ENCODE measurements at places on chromosomes 5 and 9. TPM values are rescaled to one million over a fixed set of nuclear protein-coding genes. Genes with fewer than 3 reads are reported as not detected.

Gene LCN6
- not detected for total RNA-seq

Gene SLC2A6
- 15.0 TPM for total RNA-seq

Gene FAM221B
- total RNA-seq = not detected

Gene TPRN
- total RNA-seq = 9.0 TPM

Gene FBP1
- 4.9 TPM for total RNA-seq

Gene NUTM2G
- not detected for total RNA-seq

Gene PCDH1
- total RNA-seq = 5.9 TPM

Gene ABO
- total RNA-seq = 0.69 TPM

Gene REEP2
- not detected for total RNA-seq

- DNase-seq = no peak
Measured at GRCh38 chr5:1642221-1642620, 118.5 kb upstream of the LPCAT1 start.

DNA sequence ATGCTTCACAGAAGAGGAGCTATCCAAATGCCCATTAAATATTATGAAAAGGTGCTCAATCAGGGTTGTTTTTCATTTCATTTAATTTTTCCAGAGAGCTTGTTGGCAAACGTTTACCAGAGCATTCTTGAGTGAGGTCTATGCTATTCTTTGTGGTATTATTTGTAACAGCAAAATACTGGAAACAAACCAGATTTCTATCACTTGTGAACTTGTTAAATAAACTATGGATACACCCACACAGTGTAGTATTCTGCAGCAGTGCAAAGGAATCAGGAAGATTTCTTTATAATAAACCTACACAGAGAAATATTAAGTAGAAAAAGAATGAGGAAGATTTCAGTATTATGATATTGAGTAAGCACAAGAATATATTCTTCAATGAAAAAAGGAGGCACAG lies 15.0 kb upstream of the SLC1A1 start:
- no peak for DNase-seq

DNA sequence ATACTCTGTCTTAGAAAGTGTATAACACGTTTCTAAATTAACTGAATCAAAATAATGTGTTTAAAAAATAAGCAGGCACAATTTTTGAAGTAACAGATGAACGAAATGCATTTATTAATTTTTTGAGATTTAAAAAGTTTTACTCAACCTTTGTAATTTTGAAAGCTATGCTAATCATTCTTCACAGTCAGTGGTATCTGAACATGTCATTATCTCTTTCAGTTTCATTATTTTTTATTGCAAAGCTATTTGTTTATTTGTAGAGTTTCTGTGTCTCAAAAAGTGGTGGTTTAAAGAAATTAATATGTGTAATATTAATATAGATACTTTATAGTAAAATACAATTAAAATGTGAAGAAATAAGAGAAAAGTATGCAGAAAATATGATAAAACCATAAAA lies 11.2 kb downstream of the CHSY3 start:
- no peak for DNase-seq

DNA sequence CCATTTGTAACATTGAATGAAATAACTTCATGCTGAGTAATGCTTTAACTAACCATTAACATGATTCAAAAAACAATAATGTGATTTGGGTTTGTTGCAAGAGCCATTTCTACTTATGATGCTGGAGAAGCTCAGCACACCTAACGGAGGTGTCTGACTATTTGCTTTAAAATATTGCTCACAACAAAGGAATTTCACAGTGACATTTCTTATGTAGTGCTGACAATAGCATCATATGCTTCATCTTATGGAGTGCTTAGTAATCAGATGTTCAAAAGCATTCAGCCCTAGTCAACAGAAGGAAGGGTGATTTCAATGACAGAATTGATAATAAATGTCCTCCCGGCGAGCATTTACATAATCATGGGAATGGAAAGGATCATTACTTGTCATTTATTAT lies 1003.3 kb upstream of the COX7C start:
- DNase-seq = no peak

- no peak for DNase-seq
Measured at GRCh38 chr5:72351376-72351775, 31.2 kb downstream of the PTCD2 start.

DNA sequence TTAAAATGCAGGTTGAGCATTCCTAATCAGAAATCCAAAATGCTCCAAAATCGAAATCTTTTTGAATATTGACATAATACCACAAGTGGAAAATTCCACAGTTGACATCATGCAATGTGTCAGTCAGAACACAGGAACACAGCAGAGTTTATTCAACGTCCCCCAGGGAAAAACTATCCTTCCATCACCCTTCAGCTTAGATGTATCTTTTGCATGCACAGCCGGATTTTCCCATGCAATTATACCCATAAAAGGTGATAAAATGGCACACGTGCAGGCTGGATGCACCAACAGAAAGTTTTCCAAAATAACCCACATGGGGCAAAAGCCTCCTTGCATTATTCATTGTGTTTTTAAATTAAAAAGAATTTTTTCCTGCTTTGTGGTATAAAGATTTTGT lies 71.2 kb downstream of the RAB24 start:
- no peak for DNase-seq

- DNase-seq = no peak
Measured at GRCh38 chr5:165565911-165566310, 2060.5 kb downstream of the MAT2B start.

DNA sequence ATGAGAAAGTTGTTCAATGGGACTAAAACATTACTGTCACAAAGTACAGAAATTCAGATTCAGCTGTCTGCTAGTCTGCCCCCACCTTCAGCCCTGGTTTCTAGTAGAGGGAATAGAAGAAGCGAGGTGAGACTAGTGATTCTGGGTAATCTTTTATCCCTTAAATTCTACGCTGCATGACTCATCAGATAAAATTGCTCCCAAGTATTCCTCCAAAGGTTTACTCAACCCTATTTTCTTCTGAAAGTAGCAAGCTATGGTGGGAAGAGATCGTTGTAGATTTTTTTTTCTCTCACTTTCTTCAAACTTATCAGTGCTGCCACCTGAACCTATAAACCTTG lies 318.9 kb upstream of the RIOK2 start:
- no peak for DNase-seq

DNA sequence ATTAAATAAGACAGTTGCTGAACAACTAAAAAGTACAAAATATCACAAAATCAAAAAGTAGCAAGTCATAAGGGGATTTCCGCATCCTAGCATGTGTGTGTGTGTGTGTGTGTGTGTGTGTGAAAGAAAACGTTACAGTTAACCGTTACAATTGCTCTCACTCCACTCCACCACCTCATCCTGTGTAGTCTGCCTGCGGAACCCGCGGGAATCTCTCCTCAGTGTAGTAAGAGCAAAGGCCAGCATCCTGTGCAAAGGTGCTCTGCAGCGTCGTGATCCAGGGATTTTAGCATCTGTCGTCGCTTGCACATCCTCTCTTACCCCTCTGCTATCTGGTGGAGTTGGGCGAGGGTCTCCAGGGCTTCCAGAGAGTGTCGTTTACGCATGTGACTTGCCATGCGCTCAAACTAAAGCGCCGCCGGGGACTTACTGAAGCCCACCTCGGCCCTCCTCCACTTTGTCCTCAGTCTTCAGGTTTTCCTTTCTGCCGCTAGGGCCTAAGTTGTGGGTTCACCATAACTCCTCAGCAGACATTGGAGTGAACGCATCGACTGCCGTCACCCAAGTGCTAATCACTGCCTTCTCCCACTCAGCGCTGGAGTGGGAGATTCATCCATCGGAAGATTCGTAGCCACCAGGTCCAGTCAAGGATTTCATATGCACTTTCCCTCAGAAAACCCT lies 3.9 kb downstream of the CDKN2B start:
- no peak for DNase-seq

DNA sequence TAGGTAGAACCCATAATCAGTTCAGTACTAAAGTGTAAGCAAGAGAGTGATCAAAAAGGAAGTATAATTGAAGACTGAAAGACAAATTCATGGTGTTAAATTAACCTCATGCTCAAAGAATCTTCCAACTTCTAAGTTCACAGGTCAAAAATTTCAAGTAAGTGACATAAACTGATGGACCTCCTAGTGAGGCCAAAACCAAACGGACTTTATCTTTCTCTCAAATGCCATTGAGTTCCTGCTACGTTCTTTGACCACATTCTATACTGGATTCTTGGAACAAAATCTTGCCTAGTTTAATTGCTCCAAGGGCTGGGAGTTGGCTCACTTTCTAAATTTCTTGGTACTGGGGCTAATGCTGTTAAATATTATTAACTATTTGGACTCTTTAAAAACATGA lies 794.9 kb downstream of the TLE4 start:
- DNase-seq = no peak

DNA sequence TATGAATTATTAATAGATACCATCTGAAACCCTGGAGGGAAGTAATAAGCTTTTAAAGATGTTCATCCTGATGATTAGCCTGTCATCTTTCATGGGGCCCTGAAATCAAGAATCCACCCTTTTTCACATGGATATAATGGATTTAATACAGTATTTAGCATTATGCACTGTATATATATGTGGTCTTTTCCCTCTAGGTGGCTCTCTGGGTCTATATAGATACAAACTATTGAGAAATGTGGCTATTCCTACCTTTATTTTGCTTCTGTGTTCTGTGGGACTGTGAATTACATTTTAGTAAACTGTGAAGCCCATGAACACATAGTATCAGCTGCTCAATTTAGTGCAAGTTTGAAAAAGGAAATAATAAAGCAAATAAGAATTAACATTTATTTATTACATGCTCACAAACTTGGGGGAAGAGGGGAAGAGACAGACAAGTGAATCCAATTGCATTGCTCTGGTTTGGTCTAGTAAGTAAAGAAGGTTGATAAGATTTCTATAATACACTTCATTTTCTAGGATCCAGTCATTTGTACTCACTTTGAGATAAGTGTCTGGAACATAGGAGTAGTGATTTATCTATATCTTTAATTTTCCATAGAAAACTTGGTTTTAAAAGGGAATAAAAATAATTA lies 112.2 kb downstream of the SCAMP1 start:
- no peak for DNase-seq

DNA sequence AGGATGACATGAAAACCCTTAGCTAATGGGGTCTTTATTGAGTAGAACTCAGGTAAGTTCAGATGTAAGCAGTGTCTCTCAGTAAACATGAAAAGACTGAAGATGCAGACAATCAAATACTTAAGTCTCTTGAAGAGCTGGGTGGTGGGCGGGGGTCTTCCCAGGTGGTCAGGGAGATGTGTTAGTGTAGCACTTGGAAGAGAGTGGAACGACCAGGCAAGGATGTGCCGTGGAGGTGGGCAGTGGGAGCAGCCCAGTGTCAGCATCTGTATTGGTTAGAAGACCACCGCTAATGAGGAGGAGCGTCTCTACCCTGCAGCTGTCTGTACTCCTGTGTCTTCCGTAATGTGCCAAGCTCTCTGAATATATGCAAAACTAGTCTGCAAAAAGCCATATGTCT lies 4.4 kb downstream of the S1PR3 start:
- DNase-seq = no peak

DNA sequence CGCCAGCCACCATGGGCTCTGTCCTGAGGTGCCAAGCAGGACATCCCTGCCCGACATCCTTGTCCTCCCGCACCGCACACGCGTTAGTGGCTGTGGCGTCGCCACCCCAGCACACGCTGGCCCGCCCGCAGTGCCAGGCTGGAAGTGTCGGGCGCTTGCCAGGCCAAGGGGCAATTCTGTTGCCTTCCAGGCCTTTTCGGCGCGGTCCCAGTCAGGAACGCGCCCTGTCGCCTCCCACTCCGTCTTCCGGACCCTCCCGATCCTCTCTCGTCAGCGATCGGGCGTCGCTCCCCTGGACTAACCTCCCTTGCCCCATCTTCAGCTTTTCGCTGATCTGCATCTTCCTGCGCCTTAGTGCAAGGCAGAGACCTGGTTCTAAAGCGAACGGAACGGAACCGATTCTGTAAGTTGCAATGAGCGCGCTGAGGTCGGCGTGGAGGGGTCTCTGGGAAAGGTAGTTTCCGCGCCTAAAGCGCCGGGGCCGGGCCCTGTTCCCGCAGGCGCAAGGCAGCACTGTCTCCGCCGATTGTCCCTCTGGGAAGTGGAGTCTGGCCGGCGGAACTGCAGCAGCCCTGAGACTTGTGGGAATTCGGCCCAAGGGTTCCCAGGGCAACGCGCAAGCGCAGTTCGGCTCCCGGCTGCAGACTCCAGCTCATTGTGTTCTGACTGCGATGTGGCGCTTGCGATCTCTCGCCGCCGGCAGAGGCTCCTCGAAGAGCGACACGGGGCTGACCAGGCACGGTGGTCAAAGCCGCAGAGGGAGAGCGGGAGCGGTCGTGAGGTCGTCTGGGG lies at the start of gene ZNF454:
ZNF454 (plus strand) TSS at position 630 of the 792 bp plus-strand sequence. CDS start 1,594 bp downstream, outside the sequence.
- no peak for DNase-seq

DNA sequence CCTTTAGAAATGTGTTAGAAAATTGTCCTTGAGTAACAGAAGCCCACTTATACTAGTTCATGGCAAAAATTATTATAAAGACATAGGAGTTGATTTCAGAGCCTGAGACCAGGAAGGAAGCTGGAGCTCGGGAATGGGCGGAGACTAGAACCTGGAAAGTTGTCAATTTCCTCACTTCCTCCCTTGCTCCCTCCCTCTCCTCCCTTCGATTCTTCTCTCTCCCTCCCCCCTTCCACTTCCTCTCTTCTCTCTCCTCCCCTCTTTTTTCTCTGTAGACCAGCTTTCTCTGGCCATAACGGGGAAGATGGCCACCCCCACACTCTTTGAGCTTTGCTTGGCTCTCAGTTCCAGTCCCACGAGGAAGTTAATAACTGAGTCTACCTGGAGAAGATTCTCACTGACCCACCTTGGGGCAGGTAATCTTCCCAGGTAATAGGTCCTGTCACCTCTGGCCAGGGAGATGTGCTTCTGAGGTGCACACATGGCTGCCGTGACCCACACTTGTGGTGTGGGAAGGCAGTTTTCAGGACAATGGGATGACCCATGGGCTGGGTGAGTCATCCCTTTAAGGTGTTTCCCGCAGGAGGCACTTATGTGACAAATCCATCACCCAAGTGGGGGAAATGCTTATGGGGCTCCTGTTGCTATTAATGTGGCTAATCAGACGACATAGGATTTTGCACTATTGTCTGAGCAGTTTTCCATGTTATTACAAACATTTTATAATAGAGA lies 78.7 kb downstream of the HSPA4 start:
- no peak for DNase-seq

DNA sequence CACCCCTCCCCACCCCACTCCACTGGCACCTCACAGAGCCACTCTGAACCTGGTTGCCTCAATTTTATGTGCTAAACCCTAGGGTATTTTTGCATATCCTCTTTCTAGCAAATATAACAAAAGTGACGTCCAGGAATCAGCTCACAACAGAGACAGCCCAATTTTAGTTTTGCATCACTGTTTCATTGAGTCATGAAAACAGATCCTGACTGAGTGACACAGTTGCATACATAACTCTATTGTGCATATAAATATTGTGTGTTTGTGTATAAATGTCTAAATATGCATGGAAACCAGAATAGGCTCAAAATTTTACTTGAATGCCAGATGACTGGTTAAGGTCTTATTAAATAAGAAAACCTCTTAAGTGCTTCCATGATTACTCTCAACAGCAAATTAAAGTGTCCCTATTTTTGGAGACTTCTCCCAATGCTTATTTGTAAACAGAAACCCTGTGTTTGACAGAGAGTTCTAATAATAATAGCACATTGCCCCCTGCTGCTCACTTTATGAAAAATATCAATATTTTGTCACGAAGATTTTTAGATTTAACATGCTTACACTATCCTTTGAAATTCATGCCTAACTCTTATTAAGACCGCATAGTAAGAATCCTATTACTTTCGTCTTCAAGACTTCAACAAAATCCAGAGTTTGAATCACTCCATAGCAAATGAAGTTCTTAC lies 75.5 kb upstream of the PRRC1 start:
- DNase-seq = no peak

GRCh38 chr5:35159370-35159742 lies 70.9 kb downstream of the PRLR start:
- no peak for DNase-seq
